SJSA1 (cell line): ENCODE measurements at places on chromosomes 12 and 14. TPM values are rescaled to one million over a fixed set of nuclear protein-coding genes. Genes with fewer than 3 reads are reported as not detected.

Gene NYNRIN
- 0.87 and 1.2 TPM in 2 replicates for total RNA-seq

DNA sequence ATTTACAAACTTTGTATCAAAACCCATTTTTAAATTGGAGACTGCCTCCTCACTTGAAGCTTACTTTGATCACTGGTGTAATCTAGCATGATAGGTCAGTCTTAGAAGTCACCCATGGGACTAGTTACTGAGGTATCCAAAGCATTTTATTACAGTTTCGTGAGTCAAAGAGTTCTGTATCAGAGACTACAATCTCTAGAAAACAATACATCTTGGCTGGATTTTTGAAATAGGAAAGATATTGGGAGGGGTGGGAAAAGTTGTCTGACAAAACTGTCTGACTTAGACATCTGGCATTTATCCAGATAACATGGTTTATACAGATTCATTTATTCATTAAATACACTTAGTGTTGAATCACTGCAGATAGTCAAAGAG lies 173.5 kb upstream of the PDZRN4 start:
- H3K27me3 ChIP-seq: no peaks in the 10 kb centered on the region
- peak; percentile 79 for DNase-seq
- no peak overlapping the region for H3K4me3 ChIP-seq
- no peaks in the 10 kb centered on the region for H3K36me3 ChIP-seq
- H3K27ac ChIP-seq: peak overlapping the region; percentile 37; the same call in 1 of the 2 replicates
- peaks cover 19% of the 10 kb centered on the region for H3K4me1 ChIP-seq

- no peaks in the 10 kb centered on the region for H3K4me1 ChIP-seq
- H3K4me3 ChIP-seq: no peak overlapping the region
- no peak overlapping the region for H3K27ac ChIP-seq
- H3K27me3 ChIP-seq: peaks cover 4% of the 10 kb centered on the region; the same call in 1 of the 2 replicates
- H3K36me3 ChIP-seq: no peaks in the 10 kb centered on the region
These were observed 85.0 kb upstream of the ARID2 start for GRCh38 chr12:45644541-45644940.

GRCh38 chr12:102197789-102198188 lies at the start of gene PMCH:
Gene PMCH, minus strand, starts transcription at chr12:102197833. Its CDS starts 63 bp downstream, at chr12:102197770.
- H3K27me3 ChIP-seq: no peaks in the 10 kb centered on the region
- H3K4me3 ChIP-seq: no peak within 1 kb of the TSS
- no peaks in the 10 kb centered on the region for H3K4me1 ChIP-seq

GRCh38 chr12:14479004-14479403 lies 88.7 kb downstream of the PLBD1 start:
- H3K27ac ChIP-seq: no peak overlapping the region
- no peaks in the 10 kb centered on the region for H3K27me3 ChIP-seq
- H3K36me3 ChIP-seq: peaks cover 31% of the 10 kb centered on the region
- H3K4me1 ChIP-seq: no peaks in the 10 kb centered on the region
- no peak for DNase-seq

DNA sequence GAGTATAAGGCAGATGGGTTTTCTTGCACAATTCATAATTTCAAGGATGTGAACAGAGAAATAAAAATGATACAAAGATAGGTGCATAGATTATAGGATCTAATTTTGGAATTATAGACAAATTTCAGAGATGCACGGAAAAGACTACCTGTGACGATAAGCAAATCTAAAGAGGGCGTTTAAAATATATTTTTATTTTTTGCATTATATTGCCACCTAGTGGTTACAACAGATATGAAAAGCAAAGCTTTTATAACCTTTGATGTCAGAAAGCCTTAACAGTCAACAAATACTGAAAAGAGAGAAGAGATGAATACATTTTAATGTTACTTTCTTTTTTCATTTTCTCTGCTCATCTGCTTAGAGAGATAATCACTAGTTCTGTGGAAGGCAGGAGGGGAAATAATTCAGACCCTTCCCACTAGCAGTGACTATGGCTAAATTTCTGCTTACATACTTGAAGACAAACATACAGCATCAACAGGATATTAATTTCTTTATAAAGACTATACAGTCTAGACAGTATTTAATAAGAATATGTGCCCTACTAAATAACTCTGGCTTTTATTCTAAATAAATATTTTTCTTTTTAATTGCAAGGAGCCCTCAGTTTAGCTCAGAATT lies 46.3 kb downstream of the NTS start:
- no peaks in the 10 kb centered on the region for H3K36me3 ChIP-seq
- no peaks in the 10 kb centered on the region for H3K27me3 ChIP-seq
- no peak overlapping the region for H3K4me3 ChIP-seq

Gene TMEM233
- total RNA-seq: not detected in 2 replicates

- peaks cover 60% of the 10 kb centered on the region for H3K27me3 ChIP-seq
- no peak overlapping the region for H3K27ac ChIP-seq
- H3K4me1 ChIP-seq: 0 out of 2 replicates have a peak, but pooled peaks cover 3% of the 10 kb centered on the region
- no peaks in the 10 kb centered on the region for H3K36me3 ChIP-seq
- no peak for DNase-seq
- H3K4me3 ChIP-seq: no peak overlapping the region
These were observed 59.3 kb upstream of the VRK1 start for GRCh38 chr14:96737881-96738280.

DNA sequence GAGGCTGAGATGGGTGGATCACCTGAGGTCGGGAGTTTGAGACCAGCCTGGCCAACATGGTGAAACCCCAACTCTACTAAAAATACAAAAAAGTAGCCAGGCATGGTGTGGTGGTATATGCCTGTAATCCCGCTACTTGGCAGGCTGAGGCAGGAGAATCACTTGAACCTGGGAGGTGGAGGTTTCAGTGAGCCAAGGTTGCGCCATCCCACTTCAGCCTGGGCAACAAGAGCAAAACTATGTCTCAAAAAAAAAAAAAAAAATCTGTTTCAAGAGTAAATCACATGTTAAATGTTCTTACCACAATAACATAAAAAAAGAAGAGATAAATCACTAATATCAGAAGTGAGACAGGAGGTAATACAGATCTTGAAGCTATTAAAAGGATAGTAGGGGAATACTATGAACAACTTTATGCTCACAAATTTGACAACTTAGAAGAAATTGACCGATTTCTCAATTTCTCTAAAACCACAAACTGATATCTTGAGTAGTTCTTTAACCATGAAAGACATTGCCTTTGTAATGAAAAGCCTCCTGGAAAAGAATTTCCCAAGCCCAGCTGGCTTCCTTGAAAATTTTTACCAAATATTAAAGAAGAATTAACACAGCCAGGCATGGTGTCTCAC lies 37.7 kb downstream of the TAOK3 start:
- peak overlapping the region; percentile 91; the same call in 1 of the 2 replicates for H3K27ac ChIP-seq
- DNase-seq: no peak
- H3K36me3 ChIP-seq: no peaks in the 10 kb centered on the region
